Activated naive CD8-positive, alpha-beta T cell treated with anti-CD3 and anti-CD28 coated beads, Interleukin-2, amount 50 U/mL, for 24 hours (primary cell): ENCODE measurements at places on chromosomes 6 and 20.

DNA sequence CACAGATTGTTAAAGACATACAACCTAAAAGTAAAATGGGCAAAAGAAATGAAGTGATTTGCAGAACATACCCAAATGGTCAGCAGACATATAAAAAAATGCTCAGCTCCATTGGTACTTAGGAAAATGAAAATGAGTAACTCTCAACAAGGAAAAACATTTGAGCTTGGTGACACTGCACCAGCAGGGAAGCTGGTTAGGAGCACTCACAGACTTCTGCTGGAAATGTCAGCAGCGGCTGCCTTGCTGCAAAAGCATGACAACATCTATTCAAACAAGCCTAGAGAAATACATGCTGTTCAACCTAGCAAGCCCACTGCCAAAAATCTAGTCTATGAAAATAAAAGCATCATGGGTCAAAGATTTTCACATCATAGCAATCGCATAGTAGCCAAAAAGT, 99.0 kb upstream of the FOXQ1 start:
- DNase-seq, result no peak

DNA sequence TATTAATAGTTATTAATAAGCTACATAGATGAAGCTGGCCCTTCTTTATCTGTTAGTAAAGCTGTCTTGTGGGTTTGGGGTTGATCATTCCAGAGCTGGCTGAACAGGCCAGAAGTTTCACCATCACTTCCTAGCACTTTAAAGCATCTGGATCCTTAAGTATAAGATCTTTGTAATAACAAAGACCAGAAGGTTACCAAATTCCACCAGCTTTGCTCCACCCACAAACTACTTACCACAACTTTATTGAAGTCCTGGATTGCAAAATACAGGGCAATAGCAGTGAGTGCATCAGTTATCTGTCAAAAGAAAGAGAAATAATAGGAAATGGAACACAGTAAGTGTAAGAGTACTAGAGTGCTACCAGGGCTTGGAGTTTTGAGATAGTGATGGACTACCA, 33.0 kb downstream of the PIGU start:
- no peak for DNase-seq

DNA sequence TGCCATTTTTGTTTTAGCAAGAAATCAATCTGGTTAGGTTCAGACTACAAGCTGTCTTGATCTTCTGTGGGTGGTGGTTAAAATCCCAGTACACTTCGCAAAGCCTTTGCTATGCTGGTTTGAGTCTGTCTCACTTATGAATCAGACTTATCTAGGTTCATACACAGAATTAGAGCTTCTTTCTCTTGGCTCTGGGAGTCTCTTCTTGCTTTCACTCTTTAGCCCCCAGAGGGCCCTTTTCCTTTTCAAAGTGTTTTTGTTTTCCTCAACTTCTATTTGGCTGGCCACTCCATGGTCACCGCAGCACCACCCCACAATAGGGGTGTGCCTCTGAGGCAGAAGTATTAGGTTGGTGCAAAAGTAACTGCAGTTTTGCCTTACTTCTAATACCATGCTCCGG, 21.3 kb downstream of the ECI2 start:
- no peak for DNase-seq

- DNase-seq, result no peak
Observed at GRCh38 chr6:87522686-87523085, 49.9 kb downstream of the SLC35A1 start.

DNA sequence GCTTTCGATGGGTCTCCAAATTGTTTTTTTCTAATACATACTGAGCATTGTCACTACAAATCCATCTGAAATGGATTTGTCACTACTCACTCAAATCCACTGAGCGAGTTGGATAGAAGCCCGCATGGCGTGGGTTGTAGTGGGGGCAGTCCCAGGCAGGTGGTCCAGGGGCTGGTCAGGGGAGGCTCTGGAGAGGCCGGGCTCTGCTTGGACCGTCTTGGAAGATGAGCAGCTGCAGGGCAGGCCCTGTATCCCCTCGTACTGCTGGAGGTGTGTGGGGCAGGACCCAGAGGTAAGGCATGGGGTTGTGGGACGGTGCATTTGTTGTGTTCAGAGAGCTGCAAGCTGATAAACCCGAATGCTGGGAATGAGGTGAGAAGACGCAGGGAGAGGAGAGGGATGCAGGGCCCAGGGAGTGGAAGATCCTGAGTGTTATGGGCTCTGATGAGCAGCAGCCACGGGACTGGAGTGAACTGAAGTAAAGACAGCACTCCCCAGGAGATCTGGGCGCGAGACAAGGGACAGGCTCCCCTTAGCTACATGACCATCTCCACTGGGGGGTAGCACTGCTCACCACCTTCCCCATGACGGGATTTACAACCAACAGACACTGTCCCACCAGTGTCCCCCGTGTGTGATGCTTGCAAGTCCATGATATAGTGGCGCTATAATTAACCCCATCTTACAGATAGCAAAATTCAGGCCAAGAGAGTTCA, 45.9 kb downstream of the PSMG4 start:
- DNase-seq, result no peak
